ENCODE measurements at places on chromosomes 1 and 21.

GRCh38 chr21:43854773-43855633, 10.0 kb upstream of the AGPAT3 start:
- DNase-seq, result no peak

GRCh38 chr1:14103878-14104430, 404.0 kb downstream of the PRDM2 start:
- DNase-seq, result no peak

DNA sequence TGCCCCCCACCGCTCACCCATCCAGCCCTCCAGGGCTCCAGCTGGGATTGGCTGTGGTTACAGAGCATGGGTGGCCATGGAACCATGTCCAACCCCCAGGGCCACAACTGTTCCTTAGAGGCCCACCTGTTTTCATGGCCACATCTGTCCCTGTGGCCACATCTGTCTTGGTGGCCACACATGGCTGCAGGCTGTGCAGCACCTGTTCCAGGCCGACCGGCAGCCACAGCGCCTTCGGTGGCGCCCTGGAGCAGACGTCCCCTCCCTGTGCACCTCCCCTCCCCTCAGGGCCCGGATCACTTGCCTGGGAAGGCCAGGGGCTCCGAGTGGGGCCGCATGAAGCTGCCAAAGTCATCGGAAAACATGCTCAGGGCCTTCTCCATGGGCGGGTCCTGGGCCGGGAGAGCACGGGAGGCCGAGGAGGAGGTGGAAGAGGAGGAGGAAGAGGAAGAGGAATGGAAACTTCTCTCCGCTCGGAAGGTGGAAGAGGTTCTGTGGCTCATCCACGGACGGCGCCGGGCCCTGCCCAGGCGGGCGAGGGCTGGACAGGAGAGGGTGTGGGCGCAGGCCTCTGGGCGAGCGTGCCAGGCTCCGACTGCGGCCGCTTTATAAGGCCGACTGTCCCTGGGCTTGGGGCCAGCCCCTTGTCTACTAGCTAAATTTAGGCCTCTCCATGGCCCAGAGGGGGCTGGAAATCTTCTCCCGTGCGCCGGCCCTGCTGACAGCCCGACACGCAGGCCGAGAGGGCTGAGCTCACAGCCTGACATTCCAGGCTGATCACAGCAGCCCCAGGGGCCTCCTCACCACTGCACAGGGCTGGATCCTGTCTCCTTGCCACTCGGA, at the start of gene HSPB7:
Gene HSPB7, minus strand, starts transcription at position 583 of the 843 bp plus-strand sequence. Its CDS starts 80 bp downstream, at position 503.
- no peak for DNase-seq

- DNase-seq, result peak; percentile 66
These were observed 3.9 kb downstream of the NHLH1 start for GRCh38 chr1:160370561-160371345.

DNA sequence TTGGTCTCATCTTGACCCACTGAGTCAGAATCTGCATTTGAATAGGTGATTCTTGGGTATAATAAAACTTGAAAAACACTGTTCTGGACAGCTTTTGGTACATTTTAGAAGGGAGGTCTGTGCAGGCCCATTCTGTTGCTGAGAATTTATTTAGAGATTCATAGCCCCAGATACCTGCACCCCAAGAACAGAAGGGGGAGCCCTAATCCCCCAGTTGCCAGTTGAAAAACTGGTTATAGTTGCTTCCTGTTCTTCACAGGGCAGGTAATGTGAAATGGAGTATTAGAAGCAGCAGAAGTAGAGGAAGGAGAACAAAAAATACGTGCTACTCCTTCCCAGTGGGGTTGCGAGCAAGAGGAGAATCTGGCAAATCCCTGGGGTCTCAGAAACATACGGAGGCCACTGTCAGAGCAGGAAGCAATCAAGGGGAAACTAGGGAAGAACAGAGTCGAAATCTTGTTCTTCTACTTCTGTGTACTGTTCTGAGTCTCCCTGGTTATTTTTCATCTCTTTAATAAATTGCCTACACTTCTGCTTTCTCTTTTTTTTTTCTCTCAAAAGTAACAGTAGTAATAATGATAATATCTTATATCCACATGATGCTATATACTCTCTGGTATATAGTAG, 4.6 kb upstream of the CLCA2 start:
- DNase-seq, result no peak

DNA sequence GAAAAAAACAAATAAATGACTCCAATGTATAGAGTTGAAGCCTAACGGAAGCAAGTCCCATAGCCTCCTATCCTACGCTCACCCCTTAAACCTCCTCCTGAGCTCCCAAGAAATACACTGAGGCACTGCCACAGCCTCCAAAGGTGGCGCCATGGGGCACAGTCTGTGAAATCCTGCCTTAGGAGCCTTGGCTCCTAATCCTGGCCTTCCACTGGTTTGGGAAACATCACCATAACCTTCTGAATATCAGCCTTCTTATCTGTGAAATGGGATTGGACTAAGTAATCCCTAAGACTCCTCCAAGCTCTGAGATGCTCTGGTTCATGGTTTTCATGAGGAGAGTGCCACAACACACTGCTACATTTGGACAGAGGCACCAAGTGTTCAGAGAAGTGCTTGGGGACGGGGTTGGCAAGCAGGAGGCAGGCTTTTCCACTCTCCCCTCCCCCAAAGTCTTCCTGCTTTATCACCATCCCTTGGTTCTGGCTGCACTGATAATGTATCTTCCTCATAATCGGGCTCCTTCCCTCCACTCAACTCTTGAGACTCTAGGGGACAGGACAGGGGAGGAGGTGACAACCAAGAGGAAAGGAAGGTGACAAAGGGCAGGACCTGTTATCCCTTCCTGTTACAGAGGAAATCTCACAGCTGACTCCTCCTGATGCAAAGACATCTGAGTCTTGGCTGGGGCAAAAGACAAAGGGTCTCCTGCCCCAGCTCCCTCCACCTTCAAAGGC, 2.7 kb downstream of the SLAMF7 start:
- DNase-seq, result no peak

DNA sequence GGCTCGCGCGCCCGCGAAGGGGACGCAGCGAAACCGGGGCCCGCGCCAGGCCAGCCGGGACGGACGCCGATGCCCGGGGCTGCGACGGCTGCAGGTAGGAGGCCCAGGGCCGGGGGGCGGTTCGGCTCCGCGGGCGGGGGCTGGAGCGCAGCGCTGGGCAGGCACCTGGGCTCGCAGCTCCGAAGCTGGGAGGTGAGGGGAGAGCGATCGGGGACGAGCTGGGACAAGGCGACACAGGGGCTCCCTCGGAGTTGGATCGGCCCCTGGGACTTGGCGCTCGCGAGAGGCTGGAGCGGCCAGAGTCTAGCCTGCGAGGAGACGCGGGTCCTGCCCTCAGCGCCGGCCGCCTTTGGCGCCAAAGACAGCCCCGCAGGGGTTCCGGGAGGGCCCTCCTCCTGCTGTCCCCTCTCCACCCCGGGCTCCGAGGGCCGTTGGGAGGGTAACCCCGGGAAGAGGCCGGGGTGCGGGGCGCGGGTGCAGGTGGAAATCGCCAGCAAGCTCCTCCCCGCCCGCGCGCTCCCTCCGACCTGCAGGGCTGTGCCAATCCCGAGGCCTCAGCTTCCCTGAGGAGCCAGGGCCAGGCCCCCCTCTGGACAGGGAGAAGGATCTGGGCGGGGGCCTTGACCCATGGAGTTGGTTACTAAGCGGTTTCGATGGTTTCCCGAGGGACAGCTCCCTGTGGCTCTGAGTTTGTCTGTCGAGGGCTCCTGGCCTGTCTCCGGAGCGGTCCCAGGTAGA, 401 bp downstream of the TP73 start:
- DNase-seq, result peak; percentile 29

GRCh38 chr21:16751695-16752474, 761.0 kb upstream of the CXADR start:
- no peak for DNase-seq

DNA sequence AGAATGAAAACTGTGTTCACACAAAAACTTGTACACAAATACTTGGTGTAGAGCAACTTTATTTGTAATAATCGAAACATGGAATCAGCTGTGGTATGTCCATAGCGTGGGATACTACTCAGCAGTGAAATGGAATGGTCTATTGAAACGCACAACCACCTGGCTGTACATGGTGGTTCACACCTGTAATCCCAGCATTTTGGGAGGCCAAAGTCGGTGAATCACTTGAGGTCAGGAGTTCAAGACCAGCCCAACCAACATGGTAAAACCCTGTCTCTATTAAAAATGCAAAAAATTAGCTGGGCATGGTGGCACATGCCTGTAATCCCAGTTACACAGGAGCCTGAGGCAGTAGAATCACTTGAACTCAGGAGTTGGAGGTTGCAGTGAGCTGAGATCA, 356.8 kb downstream of the RYR2 start:
- no peak for DNase-seq

DNA sequence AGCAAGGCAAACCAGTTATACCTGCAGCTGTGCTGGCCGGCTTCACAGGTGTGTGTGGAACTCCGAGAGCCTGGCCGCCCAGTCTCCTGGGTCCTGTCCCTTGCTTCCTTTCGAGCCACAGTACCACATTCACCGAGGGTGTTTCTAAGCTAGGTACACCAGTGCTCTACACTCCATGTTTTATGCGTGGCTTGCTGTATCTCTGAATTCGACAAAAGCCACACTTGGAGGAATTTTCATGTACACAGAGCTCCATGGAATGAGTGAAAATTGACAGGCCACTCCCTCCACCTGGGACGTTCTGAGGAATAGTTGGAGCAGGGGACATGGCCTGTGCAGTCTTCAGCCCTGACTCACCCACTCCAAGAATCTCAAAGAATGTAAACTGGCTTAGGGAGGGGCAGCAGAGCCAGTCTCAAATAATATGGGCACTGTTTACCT, 14.0 kb downstream of the ETS2 start:
- DNase-seq, result no peak

GRCh38 chr21:33659568-33659949, 17.3 kb downstream of the ITSN1 start:
- no peak for DNase-seq

DNA sequence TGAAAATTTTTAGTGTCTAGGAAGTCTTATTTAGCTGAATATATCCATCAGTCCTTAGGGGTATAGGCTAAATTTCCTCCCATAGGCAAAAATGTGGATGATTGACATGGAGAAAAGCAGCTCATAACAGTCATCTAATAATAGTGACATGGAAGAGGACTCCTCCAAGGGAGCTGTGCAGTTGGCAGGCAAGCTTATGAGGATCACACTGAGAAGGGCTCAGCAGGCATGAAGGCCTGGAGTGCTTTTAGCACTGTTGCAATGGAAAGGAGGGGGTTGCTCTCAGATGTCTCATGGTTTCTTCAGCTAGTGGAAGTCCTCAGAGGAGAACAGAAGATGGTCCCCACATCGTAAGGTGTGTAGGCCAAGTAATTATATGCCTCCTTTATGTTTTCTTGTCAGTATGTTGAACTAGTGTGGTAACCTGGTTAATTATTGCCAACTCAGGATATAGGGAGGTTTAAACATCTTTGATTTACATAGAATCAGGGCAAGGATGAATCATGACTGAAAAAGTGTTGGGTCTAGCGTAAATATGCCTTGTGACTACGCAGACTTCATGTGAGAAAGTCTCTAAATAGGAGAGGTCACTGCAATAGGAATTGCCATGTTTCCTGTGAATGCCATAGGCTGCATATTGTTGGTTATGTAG, 18.9 kb downstream of the VN1R5 start:
- no peak for DNase-seq

DNA sequence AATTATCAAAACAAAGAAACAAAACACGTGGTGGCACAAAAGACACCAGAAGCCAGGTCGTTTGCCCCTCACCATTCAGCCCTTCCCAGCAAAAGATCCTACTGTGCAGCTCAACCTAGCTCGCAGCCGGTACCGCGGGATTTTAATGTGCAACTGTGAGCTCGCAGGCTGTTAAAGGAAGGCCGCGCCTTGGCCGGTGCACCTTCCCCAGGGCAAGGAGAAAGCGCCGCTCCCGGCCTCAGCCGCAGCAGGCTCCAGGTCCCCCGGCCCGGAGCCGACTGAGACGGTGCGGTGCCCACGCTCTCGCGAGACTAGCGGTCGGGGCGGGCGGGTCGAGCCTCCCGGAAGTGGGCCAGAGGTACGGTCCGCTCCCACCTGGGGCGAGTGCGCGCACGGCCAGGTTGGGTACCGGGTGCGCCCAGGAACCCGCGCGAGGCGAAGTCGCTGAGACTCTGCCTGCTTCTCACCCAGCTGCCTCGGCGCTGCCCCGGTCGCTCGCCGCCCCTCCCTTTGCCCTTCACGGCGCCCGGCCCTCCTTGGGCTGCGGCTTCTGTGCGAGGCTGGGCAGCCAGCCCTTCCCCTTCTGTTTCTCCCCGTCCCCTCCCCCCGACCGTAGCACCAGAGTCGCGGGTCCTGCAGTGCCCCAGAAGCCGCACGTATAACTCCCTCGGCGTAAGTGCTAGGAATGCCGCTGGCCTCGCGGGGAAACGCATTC, at the start of gene AGL:
Gene AGL, plus strand, starts transcription at position 618 of the 715 bp plus-strand sequence. CDS start 682 bp downstream, outside the sequence.
- peak; percentile 94 for DNase-seq

DNA sequence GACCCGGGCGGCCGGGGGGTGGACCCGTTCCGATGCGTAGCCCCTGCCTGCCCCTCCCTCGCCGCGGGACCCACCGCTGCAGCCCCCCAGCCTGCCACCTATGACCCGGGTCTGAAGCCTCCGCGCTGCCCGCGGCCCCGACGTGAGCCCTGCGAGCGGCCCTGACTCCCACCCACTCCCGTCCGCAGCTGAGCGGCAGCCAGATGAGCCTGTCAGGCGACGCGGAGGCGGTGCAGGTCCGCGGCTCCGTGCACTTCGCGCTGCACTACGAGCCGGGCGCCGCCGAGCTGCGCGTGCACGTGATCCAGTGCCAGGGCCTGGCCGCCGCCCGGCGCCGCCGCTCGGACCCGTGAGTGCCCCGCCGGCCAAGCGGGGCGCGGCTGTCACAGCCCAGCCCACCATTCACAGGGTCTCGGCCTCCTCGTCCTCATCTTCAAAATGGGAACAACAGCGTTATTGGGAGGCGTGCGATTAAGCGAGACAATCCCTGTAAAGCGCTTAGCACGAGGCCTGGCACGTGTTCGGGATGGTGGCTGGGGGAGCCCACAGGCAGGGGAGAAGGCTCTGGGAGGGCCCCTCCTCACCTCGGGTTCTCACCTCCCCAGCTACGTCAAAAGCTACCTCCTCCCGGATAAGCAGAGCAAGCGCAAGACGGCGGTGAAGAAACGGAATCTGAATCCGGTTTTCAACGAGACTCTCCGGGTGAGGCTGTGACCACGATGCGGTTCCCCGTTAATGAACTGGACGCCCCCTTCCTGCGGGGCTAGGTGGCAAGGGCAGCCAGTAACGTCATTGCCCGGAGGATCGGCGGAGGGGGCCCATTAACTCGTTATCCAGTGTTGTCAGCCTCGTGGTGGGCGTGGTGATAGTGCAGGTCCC, 8.2 kb downstream of the SYTL1 start:
- DNase-seq, result peak; percentile 38

GRCh38 chr1:96918406-96918805, 196.8 kb downstream of the PTBP2 start:
- no peak for DNase-seq

GRCh38 chr1:196797891-196798290, 21.6 kb upstream of the CFHR1 start:
- DNase-seq, result no peak
